Upper lobe of right lung (tissue), 1 donor: ENCODE measurements at places on chromosomes 1 and 21.

GRCh38 chr1:160261556-160261892 is 825 bp downstream of the DCAF8 start:
- no peak for DNase-seq

- DNase-seq = no peak
Observed at GRCh38 chr1:148160048-148160342, 7.9 kb upstream of the NBPF11 start.

- no peak for DNase-seq
Observed at GRCh38 chr1:27611450-27611849, 7.5 kb upstream of the AHDC1 start.

DNA sequence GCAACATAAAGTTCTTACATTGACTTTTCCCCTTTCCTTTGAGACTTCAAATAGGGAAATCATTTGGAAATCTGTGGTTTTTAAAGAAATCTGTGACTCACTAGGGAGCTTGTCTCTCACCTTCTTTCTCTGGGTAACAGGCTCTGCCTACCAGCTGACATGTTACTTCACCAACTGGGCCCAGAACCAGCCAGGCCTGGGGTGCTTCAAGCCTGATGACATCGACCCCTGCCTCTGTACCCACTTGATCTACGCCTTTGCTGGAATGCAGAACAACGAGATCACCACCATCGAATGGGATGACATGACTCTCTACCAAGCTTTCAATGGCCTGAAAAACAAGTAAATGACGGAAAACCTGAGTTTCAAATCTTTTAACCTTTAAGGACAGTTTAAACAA is 9.2 kb upstream of the CHIA start:
- peak; percentile 66 for DNase-seq

DNA sequence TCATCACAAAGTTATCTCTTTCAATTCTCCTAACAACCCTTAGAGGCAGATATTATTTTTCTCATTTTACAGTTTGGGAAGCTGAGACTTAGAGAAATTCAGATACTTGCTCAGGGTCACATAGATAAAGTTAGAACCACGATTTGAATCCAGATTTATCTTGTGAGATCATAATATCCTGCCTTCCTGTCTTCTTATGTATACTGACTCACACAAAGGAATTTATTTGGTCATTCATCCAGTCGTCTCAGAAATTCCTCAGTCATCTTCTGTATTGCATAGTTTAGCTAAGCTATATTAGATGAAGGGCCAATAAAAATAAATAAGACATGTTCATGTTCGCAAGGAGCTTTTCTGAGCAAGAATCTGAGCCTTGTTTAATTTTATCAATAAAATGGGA is 35.8 kb upstream of the RUNX1 start:
- DNase-seq = no peak

DNA sequence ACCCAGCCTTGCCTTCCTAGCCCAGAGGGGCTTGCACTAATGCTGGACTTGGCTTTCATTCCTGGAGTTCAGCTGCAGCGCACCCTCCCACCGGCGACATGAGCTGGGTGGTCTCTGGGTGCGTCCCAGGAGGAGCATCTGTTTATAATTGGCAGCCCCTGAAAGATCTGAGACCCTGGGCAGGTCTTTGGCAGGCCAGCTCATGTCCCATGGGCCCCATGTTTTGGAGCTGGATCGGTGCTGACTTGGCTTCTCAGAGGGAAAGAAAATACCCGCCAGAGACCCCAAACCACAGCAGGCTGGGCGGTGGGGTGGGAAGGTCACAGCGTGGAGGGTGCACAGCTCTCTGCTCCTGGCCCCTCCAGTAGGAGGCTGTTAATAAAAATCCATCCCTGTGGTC is 29.3 kb downstream of the DHRS3 start:
- no peak for DNase-seq

- no peak for DNase-seq
Observed at GRCh38 chr1:22341791-22342605, 109.7 kb upstream of the ZBTB40 start.

DNA sequence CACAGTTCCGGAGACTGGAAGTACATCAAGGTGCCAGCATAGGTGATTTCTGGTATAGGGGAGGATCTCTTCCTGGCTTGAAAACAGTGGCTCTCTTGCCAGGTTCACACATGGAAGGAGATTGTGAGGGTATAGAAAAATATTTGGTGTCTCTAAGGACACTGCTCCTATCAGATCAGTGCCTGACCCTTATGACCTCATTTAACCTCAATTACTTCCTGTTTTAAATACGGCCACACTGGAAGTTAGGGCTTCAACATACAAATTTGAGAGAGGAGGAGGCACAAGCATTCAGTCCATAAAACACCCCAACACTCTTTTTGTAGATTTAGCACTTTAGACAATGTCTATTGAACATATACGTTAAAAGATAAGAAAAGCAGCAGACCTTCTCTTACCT is 37.0 kb downstream of the COL6A1 start:
- DNase-seq = no peak

GRCh38 chr1:26163684-26164035 is 4.8 kb downstream of the FAM110D start:
- no peak for DNase-seq

GRCh38 chr1:214018386-214019268 is 30.9 kb downstream of the PROX1 start:
- no peak for DNase-seq

- no peak for DNase-seq
Observed at GRCh38 chr1:177864538-177865305, 105.1 kb downstream of the SEC16B start.

DNA sequence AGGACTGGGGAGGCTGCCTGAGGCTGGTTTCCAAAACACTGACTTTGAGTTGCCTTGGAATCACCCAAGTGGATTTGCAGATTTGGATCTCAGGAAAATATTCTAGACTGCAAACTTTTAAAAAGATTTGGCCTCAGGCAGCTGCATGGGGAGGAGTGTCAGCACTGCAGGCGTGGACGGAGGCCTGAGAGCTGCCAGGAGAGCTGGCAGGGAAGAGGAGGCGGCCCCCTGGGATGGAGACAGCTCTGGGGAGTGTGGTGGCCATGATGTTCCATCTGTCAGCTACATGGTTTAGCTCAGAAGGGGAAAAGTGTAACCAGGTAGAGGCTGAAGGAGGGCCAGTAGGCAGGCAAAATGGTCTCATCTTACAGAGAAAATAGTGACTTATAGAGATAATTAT is 72.1 kb downstream of the VPS26C start:
- DNase-seq = no peak

GRCh38 chr1:58545591-58546519 is 671 bp downstream of the OMA1 start:
- DNase-seq = peak; percentile 94

- DNase-seq = peak; percentile 55
Observed at GRCh38 chr21:45322231-45322959, 34.7 kb upstream of the POFUT2 start.
